ENCODE measurements at places on chromosomes 1 and 21.

GRCh38 chr1:102105931-102106550, 109.3 kb upstream of the OLFM3 start:
- DNase-seq, result no peak

DNA sequence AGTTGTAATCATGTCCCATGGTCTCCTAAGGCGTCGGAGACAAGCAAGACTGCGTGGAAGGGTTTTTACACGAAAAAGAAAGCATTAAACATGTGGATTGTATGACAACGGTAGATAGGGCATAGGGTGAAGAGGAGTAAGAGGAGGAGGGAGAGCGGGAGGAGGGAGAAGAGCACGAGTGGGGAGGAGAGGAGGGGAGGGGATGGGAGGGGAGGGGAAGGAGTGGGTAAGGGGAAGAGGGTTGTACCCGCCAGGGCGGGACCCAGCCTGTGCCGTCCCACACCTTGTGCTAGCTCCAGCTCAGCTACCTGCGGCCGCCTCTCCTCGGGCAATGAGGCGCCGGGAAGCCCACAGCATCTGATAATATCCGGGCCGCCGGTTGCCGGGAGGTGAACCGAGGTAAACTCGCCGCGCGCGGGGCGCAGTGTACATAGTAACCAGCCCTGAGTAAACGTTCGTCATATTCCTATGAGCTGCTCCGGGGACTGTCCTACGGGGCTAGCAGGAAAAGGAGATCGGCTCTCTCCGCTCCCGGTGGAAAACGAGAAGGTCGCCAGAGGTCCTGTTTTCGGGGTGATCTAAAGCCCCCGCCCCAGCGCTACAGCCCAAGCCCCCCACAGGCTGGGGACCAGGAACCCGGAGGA, 449 bp upstream of the RCAN3 start:
- DNase-seq, result peak; percentile 69

DNA sequence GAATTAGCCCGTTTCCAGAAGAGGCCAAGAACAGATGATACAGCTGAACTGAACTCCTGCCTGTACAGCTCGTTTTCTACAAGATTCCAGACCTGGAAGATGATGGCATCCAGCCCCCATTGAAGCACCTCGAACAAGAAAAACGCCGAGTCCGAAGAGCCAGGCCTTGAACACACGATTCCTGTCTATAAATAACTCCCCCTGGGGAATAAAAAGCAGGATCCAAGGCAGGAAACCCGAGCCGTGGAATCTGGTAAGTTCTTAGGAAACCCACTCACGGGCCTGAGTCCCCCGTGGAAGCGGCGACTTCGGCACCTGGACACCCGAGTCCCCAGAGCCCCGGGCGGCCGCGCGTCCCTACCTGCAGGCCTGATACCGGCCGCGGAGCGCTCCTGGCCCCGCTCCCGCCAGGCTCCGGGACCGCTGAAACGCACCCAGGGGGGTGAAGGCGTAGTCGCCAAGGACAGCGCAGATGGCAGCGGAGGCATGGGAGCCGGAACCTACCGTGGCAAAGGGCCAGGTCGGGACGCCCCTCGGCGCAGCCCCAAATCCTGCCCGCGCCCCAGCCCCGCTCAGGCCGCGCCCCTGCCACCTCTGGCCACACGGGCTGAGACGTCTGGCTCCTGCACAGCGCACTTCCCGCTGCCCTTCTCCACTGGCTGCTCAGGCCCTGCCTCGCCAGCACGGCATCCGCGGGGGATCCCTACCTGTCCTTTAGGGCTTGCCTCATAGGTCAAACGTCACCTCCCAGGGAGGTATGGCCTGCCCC, 14.0 kb upstream of the HLCS start:
- peak; percentile 60 for DNase-seq

DNA sequence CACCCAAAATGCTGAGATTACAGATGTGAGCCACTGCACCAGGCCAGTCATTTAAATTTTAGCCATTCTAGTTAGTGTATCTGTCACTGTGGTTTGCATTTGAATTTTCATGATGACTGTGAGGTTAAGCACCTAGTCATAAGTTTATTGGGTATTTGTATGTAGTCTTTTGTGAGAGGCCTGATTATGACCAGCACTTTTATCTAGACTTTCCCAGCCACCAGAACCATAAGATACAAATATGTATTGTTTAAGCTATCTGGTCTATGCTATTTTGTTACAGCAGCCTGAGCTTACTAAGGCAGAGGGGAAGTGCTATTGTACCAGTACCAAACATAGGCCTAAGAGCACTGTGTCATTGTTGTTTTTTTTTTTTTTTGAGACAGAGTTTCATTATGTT, 19.9 kb upstream of the DNAJC6 start:
- DNase-seq, result no peak

DNA sequence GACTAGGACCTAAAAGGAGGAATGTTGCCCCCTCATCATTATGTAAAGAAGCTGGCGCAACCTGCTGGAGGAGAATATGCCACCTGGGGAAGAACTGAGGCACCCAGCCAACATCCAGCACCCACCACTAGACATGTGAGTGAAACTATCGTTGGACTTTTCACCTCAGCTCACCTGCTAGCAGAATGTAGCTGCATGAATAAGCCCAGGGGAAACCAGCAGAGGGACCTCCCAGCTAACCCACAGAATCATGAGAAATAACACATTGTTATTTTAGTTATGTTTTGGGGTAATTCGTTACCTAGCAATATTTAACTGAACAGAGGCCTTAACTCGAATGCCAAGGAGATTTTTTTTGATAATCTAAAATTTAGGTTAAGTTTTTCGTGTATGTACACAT, 542.5 kb upstream of the DAB1 start:
- DNase-seq, result no peak

DNA sequence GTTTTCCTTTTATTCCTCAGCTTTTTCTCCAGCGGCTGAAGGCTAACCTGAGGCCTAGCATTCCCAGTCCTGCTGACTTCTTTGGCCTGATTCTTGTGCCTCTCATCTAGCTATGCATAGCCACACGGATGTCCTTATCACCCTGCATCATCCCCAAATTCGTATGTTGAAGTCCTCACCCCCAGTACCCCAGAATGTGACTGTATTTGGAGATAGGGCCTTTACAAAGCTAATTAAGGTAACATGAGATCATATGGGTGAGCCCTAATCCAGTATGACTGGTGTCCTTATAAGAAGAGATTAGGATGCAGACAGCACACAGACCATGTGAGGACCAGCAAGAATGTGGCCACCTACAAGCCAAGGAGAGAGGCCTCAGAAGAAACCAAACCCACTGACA, 44.6 kb downstream of the CDCP2 start:
- DNase-seq, result no peak

DNA sequence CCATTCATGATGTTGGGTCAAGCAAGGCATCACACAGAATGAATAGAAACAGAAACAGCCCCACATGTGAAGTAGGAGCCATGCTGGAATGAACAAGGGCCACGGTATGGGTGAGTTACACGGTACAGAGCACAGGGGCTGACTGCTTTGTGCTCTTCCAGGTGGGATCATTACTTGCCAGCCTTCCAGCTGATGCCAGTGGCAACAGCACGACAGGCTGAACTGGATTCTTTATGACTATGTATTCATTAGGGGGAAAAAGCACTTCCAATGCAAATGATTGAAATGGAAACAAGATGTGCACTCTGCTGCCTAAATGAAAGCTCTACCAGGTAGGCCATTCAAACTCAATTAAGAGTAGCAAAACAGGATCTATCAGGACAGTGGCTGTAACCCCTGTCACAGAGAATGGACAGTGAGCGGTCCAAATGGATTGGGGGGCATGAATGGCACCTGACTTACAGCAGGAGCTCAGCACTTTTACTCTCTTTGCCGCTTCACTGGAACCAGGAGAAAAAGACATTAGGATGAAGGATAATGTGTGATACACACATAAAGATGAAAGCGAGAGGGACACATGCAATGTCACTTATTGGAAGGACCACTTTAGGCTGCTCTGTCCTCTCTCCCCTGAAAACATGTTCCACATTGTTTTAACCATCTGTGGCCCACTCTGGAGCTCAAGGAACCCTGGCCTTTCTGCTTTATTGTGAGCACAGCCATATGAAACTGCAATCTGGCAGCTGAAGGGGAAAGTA, 23.4 kb upstream of the IRF2BP2 start:
- no peak for DNase-seq

GRCh38 chr1:2604156-2604843, 17.7 kb downstream of the PRXL2B start:
- no peak for DNase-seq

GRCh38 chr1:27367160-27367650, 444 bp upstream of the MAP3K6 start:
- DNase-seq, result no peak

GRCh38 chr21:42578761-42579415, 65.2 kb downstream of the SLC37A1 start:
- peak; percentile 51 for DNase-seq

GRCh38 chr1:43890815-43891214, 42.8 kb upstream of the ARTN start:
- no peak for DNase-seq

GRCh38 chr1:116553386-116554115, 17.3 kb downstream of the CD58 start:
- no peak for DNase-seq

DNA sequence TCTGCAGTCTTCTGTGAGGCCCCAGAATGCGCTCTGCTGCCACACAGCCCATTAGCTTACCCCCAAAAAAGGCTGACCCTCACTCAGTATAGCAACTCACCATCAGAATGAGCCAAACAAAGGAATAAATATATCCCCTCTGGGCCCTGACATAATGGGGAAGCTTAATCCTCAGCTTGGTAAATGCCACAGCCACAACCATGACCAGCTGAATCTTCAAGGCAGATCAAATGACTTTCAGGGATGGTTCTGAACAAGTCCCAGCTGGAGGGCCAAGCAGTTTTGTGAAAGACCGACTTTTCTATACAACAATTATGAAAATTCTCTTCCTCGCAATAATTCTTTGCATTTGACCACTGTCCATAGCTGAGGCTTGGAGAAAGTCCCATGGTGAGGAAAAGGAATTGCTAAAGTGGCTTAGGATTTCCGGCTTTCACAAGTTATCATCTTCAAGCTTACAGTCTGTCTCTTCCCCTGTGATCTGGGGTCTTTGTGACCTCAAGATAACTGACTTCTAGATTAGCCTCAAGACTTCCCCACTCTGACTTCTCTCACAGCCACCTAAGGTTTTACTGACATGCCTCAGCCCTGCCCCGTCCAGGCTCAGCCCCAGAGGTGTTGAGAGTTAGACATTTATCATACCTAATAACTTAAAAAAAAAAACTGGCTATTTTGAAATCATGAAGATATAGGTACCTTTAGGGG, 47.8 kb upstream of the PBX1 start:
- DNase-seq, result no peak

GRCh38 chr1:115969509-115969908, 6.8 kb upstream of the SLC22A15 start:
- no peak for DNase-seq

DNA sequence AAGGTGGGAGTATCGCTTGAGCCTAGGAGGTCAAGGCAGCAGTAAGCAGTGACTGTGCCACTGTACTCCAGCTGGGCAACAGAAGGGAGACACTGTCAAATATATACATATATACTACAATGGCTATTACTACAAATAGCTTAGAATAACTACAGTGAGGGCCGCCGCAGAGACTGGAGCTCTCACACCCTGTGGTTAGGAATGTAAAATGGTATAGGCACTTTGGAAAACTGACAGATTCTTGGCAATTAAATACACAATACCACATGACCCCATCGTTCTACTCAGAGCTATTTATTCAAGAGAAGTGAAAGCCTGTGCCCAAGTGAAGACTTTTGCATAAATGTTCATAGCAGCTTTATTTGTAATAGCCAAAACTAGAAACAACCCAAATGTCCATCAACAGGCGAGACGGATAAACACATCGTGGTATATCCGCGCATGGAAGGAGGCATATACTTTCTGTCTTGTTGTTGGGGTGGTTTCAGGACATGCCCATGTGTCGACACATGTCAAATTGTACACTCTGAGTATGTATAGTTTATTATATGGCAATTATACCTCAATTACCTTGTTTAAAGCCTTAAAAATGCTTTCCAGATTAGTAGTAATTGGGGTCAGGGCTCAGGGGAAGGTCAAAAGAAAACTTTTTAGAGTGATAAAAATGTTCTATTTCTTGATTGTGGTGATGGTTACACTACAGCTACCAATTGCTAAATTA, 123.4 kb downstream of the RIPK4 start:
- DNase-seq, result peak; percentile 30

GRCh38 chr1:24892188-24893153, 37.6 kb downstream of the RUNX3 start:
- no peak for DNase-seq

- DNase-seq, result no peak
These were observed 902.9 kb downstream of the LTN1 start for GRCh38 chr21:28089599-28090441.

All from DMS79 treated with DMSO at 0.1 percent for 48 hours (cell line).